ENCODE measurements at places on chromosomes 7 and 10. TPM values are rescaled to one million over a fixed set of nuclear protein-coding genes. Genes with fewer than 3 reads are reported as not detected.

The NEURL1 gene
- 102 TPM for total RNA-seq

The PRKG1 gene
- 12.3 TPM for total RNA-seq

The CFAP58 gene
- total RNA-seq, result 0.34 TPM

The HECW1 gene
- 1.4 TPM for total RNA-seq

The PSD gene
- total RNA-seq, result 7.8 TPM

The RAPGEF5 gene
- 11.7 TPM for total RNA-seq

The PDE6C gene
- total RNA-seq, result not detected

The WDFY4 gene
- total RNA-seq, result 0.05 TPM

The HNRNPH3 gene
- 108 TPM for total RNA-seq

The MOGAT3 gene
- total RNA-seq, result 1.1 TPM

The ACTL6B gene
- 2.4 TPM for total RNA-seq

The SPDYE16 gene
- total RNA-seq, result 0.51 TPM

The PKD2L1 gene
- 0.26 TPM for total RNA-seq

The MRPS33 gene
- 74.6 TPM for total RNA-seq

The CUEDC2 gene
- total RNA-seq, result 86.1 TPM

The OAT gene
- total RNA-seq, result 144 TPM

All from type B pancreatic cell (in vitro differentiated cells).